ENCODE measurements at places on chromosomes 2 and 18. TPM values are rescaled to one million over a fixed set of nuclear protein-coding genes. Genes with fewer than 3 reads are reported as not detected.

Gene NGEF
- 3.3 TPM for total RNA-seq

Gene ICA1L
- 0.74 TPM for total RNA-seq

Gene ACTR3
- 409 TPM for total RNA-seq

Gene GAD1
- total RNA-seq = 8.6 TPM

Gene CDH7
- not detected for total RNA-seq

Gene COMMD1
- 56.6 TPM for total RNA-seq

Gene CLASP1
- total RNA-seq = 21.2 TPM

Gene ASXL3
- total RNA-seq = 0.29 TPM

Gene IKZF2
- 0.60 TPM for total RNA-seq

Gene ONECUT2
- 1.1 TPM for total RNA-seq

Gene C2orf81
- total RNA-seq = 1.4 TPM

Gene TTLL4
- 13.7 TPM for total RNA-seq

Gene CBLN2
- 0.29 TPM for total RNA-seq

Gene REG1B
- total RNA-seq = not detected

Gene LOXHD1
- not detected for total RNA-seq

Gene ZNF892
- total RNA-seq = 1.7 TPM

Gene PKDCC
- 12.9 TPM for total RNA-seq

Gene VWC2L
- not detected for total RNA-seq

Gene PLA2R1
- total RNA-seq = 1.4 TPM

Gene ANKRD53
- total RNA-seq = not detected

Gene SLC38A11
- total RNA-seq = not detected

Gene C2orf80
- total RNA-seq = not detected

Measured in Daoy (cell line).